Tibial nerve (tissue), 4 donors: ENCODE measurements at places on chromosomes 7 and 10.
A peak's percentile ranks its signal among the peaks of the same experiment; 100 is the strongest.

DNA sequence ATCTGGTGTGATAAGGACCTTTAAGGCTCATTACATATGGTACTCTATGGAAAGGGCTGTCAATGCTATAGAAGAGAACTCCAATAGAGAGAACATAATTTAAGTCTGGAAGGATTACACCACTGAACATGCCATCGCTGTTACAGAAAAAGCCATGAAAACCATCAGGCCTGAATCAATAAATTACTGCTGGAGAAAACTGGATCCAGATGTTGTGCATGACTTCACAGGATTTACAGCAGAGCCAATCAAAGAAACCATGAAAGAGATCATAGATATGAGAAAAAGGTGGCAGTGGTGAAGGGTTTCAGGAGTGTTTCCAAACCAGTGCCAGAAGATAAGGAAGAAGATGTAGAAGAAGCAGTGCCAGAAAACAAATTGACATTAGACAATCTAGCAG is 18.9 kb upstream of the GPR22 start:
- no peak for DNase-seq
- no peaks in the 10 kb centered on the region for H3K4me1 ChIP-seq
- no peak overlapping the region for H3K27ac ChIP-seq
- no peaks in the 10 kb centered on the region for H3K36me3 ChIP-seq
- H3K27me3 ChIP-seq, result no peaks in the 10 kb centered on the region

DNA sequence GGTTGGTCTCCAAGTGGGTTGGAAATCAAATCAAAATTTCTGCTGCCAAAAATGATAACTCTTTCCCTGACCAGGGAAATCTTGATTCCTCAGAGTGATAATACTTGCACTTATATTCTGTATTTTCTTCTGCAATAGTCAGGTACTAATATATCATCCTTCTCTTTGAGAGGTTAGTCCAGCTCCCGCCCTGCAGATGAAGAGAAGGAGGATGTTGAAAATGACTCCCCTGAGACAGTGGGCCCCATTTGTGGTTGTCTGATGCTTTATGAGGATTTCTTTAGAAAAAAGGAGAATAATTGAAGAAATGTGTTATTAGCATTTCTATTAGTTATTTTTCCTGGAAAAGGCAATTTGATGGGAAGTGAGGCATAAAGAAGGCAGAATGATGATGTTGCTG is 213.0 kb downstream of the SEC23IP start:
- no peak overlapping the region for H3K4me3 ChIP-seq
- no peaks in the 10 kb centered on the region for H3K36me3 ChIP-seq
- H3K27me3 ChIP-seq, result no peaks in the 10 kb centered on the region
- H3K4me1 ChIP-seq, result no peaks in the 10 kb centered on the region
- DNase-seq, result no peak

- H3K27me3 ChIP-seq, result no peaks in the 10 kb centered on the region
- no peaks in the 10 kb centered on the region for H3K36me3 ChIP-seq
- peak overlapping the region; percentile 65 for H3K27ac ChIP-seq
- H3K4me3 ChIP-seq, result no peak overlapping the region
- no peaks in the 10 kb centered on the region for H3K4me1 ChIP-seq
Observed at GRCh38 chr10:60182691-60183090, 207.0 kb downstream of the ANK3 start.

GRCh38 chr7:27186668-27187474 is 1.8 kb upstream of the HOXA11 start:
- peak overlapping the region; percentile 81 for H3K27ac ChIP-seq
- no peak overlapping the region for H3K4me3 ChIP-seq
- DNase-seq, result no peak
- no peaks in the 10 kb centered on the region for H3K36me3 ChIP-seq
- peaks cover 50% of the 10 kb centered on the region for H3K4me1 ChIP-seq

DNA sequence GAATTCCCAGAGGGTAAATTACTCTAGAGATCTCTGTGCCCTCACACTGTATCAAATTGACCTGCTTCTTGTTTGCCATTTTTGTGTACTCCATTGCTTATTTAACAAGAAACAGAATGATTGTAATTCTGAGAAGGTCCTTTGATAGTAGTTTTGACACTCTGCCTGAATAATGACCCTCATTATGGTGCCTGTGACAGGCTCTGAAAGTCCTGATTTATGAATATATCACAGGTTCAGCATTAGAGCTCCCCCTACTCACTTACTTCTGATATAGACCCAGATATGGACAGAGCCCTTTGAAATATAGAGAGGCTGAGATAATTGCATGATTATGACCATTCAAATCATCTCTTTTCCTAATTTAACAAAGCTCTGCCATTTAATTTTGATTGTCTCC is 465.2 kb downstream of the MDFIC start:
- no peak for DNase-seq
- no peaks in the 10 kb centered on the region for H3K27me3 ChIP-seq
- H3K4me1 ChIP-seq, result no peaks in the 10 kb centered on the region
- H3K27ac ChIP-seq, result no peak overlapping the region
- H3K4me3 ChIP-seq, result no peak overlapping the region

GRCh38 chr10:29522061-29522855 is 112.5 kb downstream of the SVIL start:
- H3K36me3 ChIP-seq, result peaks cover 27% of the 10 kb centered on the region
- no peak overlapping the region for H3K27ac ChIP-seq
- no peaks in the 10 kb centered on the region for H3K27me3 ChIP-seq
- H3K4me3 ChIP-seq, result peak overlapping the region; percentile 45
- no peaks in the 10 kb centered on the region for H3K4me1 ChIP-seq

DNA sequence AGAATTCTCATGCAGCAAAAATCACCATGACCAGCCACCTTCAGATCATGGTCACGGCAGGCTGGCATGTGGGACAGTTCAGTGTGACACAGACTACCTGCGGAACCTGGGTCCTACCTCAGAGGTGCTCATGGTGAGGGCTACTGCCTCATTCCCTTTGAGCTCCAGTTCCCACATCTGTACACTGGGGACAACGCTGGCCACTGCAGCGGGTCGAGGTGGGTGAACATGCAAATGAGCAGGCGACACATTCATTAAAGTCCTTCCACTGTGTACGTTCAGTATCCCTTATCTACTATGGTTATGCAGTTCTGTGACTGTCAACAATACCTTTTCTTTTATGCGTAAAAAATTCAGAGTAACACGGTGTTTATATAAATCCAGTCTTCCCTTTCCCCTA is 218.7 kb upstream of the AOAH start:
- no peak for DNase-seq
- H3K4me3 ChIP-seq, result no peak overlapping the region
- peaks cover 3% of the 10 kb centered on the region for H3K36me3 ChIP-seq
- H3K27me3 ChIP-seq, result no peaks in the 10 kb centered on the region

DNA sequence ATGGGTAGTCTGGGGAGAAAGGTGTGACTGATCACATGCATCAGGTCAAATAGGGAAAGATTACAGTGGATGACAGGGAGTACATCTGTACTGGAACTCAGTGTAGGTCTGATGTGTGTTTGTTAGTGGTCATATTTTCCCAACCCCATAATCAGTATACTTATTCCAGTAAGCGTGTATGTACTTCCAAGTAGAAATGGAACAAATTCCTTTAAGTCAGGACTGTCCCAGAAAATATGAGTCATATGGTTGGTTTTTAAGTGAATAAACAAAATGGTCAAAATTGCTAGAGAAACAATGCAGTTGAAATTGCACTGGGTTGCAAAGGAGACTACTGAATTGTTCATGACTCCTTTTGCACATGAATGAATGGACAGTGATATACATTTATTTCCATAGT is 118.8 kb upstream of the MYO3A start:
- DNase-seq, result no peak
- H3K36me3 ChIP-seq, result no peaks in the 10 kb centered on the region
- H3K27ac ChIP-seq, result no peak overlapping the region

GRCh38 chr7:88312061-88312663 is 5.5 kb upstream of the STEAP4 start:
- H3K4me3 ChIP-seq, result no peak overlapping the region
- peak overlapping the region; percentile 72 for H3K27ac ChIP-seq
- peak; percentile 73 for DNase-seq
- peaks cover 59% of the 10 kb centered on the region for H3K4me1 ChIP-seq
- H3K36me3 ChIP-seq, result no peaks in the 10 kb centered on the region
- H3K27me3 ChIP-seq, result no peaks in the 10 kb centered on the region

DNA sequence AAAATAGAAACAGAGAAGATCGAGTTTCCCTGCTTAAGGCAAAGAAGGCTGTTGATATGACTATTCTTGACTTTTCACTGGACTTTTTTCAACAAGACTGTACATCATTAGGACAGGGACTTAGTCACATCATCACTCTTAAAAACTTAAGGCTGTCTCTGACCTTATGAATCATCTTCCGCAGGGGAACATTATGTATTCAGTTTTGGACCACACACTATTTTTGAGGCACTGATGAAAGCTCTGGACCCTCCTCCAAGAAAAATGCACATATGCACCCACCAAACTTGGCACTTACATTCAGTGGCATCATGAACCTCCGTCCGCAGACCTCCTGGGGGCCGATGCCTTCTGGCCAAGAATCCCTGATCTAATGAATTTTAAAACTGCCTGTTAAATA is 96.4 kb downstream of the CALD1 start:
- no peak for DNase-seq
- H3K36me3 ChIP-seq, result no peaks in the 10 kb centered on the region
- no peak overlapping the region for H3K4me3 ChIP-seq
- peaks cover 4% of the 10 kb centered on the region for H3K4me1 ChIP-seq
- no peaks in the 10 kb centered on the region for H3K27me3 ChIP-seq

DNA sequence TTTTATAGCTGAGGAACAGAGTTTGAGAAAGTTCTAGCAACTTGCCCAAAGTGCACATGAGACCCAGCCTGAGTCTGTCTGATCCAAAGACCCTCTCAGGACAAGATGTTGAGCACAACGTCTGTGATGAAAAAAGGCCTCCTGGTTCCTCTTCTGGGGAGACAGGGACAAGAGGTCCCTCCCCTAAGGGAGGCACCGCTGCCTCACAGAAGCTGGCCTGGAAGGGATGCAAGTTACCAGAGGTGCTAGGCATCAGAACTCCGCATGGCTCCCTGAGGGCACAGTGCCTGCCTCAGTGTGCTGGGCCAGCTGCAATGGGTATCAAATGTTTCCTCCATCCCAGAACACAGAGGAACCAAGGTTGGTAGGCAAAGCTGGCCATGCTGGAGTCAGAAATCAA is 302.4 kb downstream of the GRID1 start:
- no peaks in the 10 kb centered on the region for H3K27me3 ChIP-seq
- H3K27ac ChIP-seq, result no peak overlapping the region
- H3K36me3 ChIP-seq, result no peaks in the 10 kb centered on the region
- DNase-seq, result no peak
- H3K4me1 ChIP-seq, result no peaks in the 10 kb centered on the region

DNA sequence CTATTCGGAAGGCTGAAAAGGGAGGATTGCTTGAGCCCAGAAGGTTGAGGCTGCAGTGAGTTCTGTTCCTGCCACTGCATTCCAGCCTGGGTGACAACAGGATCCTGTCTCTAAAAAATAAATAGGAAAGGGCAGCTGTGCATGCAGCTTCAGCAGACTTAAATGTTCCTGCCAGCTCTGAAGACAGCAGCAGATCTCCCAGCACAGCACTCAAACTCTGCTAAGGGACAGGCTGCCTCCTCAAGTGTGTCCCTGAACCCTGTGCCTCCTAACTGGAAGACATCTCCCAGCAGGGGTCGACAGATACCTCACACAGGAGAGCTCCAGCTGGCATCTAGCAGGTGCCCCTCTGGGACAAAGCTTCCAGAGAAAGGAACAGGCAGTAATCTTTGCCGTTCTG is 117.9 kb downstream of the CXCL12 start:
- H3K36me3 ChIP-seq, result no peaks in the 10 kb centered on the region
- no peaks in the 10 kb centered on the region for H3K27me3 ChIP-seq
- no peak for DNase-seq

DNA sequence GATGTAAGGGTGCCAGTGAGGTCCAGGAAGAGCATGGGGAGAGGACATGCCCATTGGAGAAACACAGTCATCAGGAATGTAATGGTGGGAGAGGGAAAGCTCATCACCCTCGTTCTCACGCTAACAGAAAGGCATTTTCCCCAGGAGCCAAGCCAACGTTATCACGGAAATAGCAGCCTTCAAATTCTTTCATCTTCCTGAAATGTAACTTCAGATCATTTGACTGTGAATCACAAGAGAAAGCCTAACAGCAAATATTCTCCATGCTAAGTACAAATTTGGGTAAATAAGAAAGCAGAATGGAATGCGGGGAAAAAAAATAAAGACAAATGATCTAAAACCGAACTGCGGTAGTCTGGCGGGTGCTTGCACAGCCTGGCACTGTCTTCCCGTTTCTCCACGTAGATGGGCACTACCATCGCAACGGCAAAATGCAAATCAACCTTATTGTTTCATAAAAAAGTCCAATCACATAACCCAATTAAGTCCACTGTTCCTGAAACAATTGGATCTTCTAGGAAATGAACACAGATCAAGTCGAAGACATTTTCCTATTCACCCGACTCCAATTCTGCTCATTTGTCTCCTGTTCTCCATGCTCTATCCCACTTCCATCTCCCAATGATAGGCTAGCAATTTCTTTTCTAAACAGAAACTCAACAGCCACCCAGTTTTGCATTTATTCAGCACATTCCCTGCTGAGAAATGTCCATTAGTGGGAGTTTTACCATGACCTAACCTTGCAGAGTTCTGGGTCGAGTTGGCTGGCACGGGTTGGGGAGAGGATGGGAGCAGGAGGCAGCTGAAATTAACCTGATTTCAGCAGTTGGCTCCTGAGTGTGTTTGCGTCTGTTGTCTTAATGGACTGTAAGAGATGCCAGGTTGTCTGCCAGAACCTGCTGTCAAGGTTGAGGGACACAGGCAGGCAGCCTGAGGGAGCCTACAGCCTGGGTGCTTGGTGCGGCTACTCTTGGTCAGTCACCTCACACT is 74.6 kb upstream of the FRMD4A start:
- DNase-seq, result no peak

- H3K4me3 ChIP-seq, result no peak overlapping the region
- H3K27ac ChIP-seq, result no peak overlapping the region
- H3K4me1 ChIP-seq, result no peaks in the 10 kb centered on the region
- no peaks in the 10 kb centered on the region for H3K27me3 ChIP-seq
- no peak for DNase-seq
Observed at GRCh38 chr7:88269586-88269985, 37.1 kb downstream of the STEAP4 start.

- DNase-seq, result no peak
- H3K4me1 ChIP-seq, result no peaks in the 10 kb centered on the region
- no peak overlapping the region for H3K27ac ChIP-seq
- H3K4me3 ChIP-seq, result no peak overlapping the region
- no peaks in the 10 kb centered on the region for H3K27me3 ChIP-seq
- peaks cover 19% of the 10 kb centered on the region for H3K36me3 ChIP-seq
Observed at GRCh38 chr10:87661861-87662785, 2.4 kb downstream of the PAPSS2 start.

- H3K27me3 ChIP-seq, result no peaks in the 10 kb centered on the region
- peaks cover 7% of the 10 kb centered on the region for H3K4me1 ChIP-seq
- no peak for DNase-seq
- H3K4me3 ChIP-seq, result no peak overlapping the region
- H3K36me3 ChIP-seq, result no peaks in the 10 kb centered on the region
- H3K27ac ChIP-seq, result no peak overlapping the region
Observed at GRCh38 chr7:152914014-152914844, 154.7 kb downstream of the ACTR3B start.

GRCh38 chr10:61541960-61542359 is 88.8 kb upstream of the TMEM26 start:
- H3K27me3 ChIP-seq, result no peaks in the 10 kb centered on the region
- no peak for DNase-seq
- H3K36me3 ChIP-seq, result no peaks in the 10 kb centered on the region
- H3K4me3 ChIP-seq, result no peak overlapping the region
- H3K4me1 ChIP-seq, result no peaks in the 10 kb centered on the region
- H3K27ac ChIP-seq, result no peak overlapping the region
